ENCODE measurements at places on chromosomes 1 and 21.

GRCh38 chr1:10025354-10025753 lies 7.4 kb upstream of the UBE4B start:
- DNase-seq = no peak

DNA sequence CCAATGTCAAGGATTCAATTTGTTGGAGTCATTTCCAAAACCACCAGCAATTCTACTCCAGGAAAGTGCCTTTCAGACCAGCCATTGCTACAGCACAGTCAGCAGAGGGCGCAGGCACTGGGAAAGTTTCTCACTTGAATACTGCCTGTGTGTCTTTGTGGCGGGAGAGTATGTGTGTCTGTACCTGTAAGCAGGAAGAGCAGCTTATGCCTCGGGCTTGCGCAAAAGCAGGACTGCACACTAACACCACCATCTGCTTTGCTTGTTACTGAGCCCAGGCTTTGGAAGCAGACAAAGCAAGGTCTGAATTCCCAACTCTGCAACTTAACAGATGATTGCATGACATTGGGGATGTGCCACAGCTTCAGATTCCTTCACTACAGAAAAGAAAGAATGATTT lies 7.0 kb upstream of the CTSE start:
- peak; percentile 67 for DNase-seq

- no peak for DNase-seq
Observed at GRCh38 chr1:44537956-44538355, 132.9 kb downstream of the RNF220 start.

GRCh38 chr1:8392522-8392921 lies 74.6 kb downstream of the SLC45A1 start:
- DNase-seq = no peak

GRCh38 chr21:45973475-45974072 lies 8.0 kb upstream of the COL6A1 start:
- peak; percentile 38 for DNase-seq

DNA sequence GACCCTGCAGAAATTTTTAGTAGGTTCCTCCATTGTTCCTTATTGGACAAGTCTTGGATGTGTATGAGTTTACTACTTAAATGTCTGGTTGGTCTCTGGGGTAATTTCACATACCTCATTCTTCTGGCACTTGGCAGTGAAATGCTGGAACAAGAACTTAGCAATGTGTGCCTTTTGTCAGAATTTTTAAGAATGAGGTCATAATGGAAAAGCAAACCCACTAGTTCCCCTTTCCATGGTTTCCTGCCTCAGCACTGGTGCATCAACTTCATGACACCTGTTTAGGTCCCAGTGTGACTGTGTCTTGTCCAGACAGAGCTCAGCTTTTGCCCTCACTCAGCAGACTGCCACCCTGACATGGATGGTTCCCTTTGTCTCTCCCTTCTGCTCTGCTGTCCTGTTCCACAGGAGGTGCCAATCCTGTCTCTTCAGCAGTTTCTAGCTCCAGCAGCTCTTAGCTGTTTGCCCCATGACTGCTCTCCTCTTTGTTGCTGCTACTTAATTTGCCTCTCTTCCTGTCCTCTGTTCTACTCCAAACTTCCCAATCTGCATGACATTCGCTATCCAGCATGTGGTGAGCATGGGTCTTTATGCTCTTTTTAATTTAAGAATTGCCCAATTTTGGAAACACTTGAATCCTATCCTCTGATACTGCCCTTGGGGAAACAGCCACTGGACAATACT lies 135.6 kb downstream of the CYYR1 start:
- peak; percentile 36 for DNase-seq

DNA sequence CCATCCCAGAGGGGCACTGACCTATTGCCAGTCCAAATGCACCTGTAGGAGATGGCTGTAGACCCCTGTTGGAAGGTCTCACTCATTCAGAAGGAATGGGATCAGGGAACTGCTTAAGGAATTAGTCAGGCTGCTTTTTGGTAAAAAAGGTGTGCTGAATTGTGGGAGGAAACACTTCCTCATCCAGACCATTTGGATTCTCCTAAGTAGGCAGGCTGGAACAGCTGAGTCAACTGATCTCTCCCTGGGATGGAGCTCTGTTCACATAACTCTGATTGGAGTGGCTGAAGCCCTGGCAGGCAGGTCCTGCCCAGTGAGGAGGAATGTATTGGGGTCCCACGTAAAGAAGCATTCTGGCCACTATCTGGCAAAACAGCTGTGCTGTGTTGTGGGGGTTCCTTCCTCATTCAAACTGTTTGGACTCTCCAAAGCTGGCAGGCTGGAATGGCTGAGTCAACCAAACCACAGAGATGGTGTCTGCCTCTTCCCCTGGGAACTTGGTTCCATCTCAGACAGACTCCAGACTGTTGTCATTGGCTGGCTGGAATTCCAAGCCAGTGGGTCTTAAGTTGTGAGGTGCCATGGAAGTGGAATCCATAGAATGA lies 70.7 kb upstream of the PDC start:
- DNase-seq = no peak

GRCh38 chr21:32592929-32593502 lies 7.7 kb upstream of the TCP10L start:
- no peak for DNase-seq

DNA sequence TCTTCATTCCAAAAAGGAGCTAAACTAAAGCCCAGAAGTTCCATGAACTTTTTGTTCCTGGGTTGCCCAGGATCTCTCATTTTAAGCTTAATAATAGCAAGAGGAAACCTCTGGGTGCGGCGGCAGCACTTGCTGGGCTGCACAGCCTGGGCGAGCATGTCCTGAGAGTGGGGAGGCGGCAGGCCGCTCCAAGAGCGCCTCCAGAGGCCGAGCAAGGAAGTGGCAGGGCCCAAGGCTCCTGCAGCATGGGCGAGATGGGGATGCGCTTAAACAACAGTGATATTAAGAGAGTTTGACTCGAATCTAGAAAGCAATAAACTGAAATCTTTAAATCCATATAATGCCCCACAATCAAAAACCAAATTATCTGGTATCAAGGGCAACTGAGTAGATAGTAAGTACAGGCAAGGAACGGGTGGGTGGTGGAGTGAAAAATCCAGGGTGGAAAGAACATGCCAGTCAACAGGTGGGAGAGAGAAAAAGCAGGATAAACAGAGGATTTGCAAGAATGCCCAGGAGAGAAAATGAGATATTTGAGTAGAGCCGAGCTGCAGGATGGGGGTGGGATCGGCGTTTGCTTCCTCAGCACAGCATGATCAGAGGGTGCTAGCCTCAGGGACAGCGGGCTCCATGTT lies 14.1 kb upstream of the TNR start:
- peak; percentile 6 for DNase-seq

GRCh38 chr1:15355968-15356625 lies 53.6 kb upstream of the EFHD2 start:
- DNase-seq = no peak

DNA sequence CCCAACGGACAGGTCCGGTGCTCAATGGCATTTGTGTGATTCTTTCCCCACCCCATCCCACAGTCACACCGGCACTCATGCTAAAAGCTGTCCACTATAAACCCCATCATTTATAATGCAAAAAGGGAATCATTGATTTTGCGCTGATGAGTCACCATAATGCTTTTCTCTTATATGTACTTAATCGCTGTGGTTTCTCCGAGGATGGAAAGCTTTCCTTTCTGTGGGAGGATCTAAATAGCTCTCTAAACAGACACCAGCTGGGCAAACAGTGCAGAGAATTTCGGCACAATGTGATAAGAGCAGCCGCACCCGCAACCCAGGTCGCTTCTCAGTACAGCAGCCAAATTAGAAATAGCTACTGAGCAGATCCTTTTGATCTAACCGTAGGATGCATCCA lies 85.6 kb downstream of the SETD4 start:
- no peak for DNase-seq

DNA sequence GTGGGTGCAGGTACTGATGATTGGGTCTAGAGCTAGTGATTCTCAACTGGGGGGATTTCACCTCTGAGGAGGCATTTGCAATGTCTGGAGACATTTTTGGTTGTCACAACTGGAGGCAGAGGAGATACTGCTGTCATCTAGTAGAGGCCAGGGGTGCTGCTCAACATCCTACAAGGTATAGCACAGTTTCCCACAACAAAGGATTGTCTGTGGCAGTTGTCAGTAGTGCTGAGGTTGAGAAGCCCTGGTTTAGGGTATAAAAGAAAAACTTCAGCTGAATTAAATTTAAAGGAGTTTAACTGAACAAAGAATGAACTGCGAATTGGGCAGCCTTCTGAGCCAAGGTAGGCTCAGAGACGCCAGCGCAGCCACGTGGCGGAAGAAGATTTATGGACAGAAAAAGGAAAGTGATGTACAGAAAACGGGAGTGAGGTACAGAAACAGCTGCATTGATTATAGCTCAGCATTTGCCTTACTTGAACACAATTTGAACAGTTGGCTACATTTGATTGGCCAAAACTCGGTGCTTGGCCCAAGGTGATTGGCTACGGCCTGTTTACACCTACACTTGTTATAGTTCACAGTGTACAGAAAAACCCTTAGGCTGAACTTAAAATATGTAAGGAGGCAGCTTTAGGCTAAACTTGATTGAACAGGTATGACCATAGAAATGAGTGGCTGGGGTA lies 40.4 kb downstream of the MPZL1 start:
- DNase-seq = no peak

GRCh38 chr1:96730574-96731298 lies 9.2 kb downstream of the PTBP2 start:
- DNase-seq = no peak

GRCh38 chr1:162072740-162073139 lies 3.2 kb downstream of the NOS1AP start:
- no peak for DNase-seq

GRCh38 chr21:25396135-25396711 lies 211.1 kb downstream of the MRPL39 start:
- DNase-seq = no peak

Data from inflammatory macrophage treated with lipopolysaccharide for 4 hours (primary cell).